ENCODE measurements at places on chromosomes 6 and 20. TPM values are rescaled to one million over a fixed set of nuclear protein-coding genes. Genes with fewer than 3 reads are reported as not detected.

DNA sequence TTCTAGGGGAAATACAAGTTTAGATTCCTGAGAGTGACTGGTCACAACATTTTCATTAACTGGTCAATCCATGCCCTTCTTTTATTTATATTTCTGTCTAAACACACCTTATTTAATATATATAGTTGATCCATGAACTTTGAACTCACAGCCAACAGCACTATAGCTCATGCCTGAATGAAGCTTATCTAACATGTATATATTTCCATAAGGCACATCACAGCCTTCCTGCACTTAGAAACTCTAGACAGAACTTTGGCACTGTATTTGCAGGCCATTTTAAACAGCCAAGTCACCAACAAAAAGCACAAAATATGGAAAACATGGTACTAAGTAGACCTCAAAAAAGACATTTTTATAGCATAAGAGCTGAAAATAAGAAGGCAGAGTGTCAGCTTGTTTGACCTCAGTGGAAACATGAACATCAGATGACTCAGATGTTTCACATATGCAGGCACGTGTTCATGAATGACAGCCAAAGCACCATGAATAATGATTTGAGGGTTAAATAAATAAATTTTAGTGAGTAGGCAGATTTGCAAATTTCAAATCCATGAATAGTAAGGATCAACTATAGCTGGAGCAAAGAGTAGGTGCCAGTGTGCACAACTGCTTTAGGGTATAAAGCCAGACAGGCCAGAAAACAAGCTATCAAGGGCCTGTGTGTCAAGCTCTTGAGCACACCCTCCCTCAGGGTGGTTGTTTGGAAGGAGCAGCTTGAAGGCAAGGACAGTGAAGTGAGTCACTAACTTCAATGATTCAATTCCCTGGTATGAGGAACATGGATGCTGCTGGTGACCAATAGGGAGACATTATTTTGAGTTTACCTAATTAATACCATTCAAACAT, 88.9 kb upstream of the NT5E start:
- no peak overlapping the region for H3K4me3 ChIP-seq
- no peak overlapping the region for H3K27ac ChIP-seq
- DNase-seq: no peak
- H3K4me1 ChIP-seq: no peaks in the 10 kb centered on the region
- no peaks in the 10 kb centered on the region for H3K27me3 ChIP-seq
- H3K36me3 ChIP-seq: no peaks in the 10 kb centered on the region

- DNase-seq: no peak
- no peak overlapping the region for H3K27ac ChIP-seq
- H3K27me3 ChIP-seq: peaks cover 3% of the 10 kb centered on the region
- H3K4me3 ChIP-seq: no peak overlapping the region
- no peaks in the 10 kb centered on the region for H3K4me1 ChIP-seq
Observed at GRCh38 chr6:90846824-90847223, 260.0 kb upstream of the MAP3K7 start.

- H3K36me3 ChIP-seq: no peaks in the 10 kb centered on the region
- no peak overlapping the region for H3K4me3 ChIP-seq
- no peaks in the 10 kb centered on the region for H3K4me1 ChIP-seq
- H3K27ac ChIP-seq: no peak overlapping the region
- no peaks in the 10 kb centered on the region for H3K27me3 ChIP-seq
- no peak for DNase-seq
Observed at GRCh38 chr20:53059848-53060247, 87.7 kb downstream of the TSHZ2 start.

DNA sequence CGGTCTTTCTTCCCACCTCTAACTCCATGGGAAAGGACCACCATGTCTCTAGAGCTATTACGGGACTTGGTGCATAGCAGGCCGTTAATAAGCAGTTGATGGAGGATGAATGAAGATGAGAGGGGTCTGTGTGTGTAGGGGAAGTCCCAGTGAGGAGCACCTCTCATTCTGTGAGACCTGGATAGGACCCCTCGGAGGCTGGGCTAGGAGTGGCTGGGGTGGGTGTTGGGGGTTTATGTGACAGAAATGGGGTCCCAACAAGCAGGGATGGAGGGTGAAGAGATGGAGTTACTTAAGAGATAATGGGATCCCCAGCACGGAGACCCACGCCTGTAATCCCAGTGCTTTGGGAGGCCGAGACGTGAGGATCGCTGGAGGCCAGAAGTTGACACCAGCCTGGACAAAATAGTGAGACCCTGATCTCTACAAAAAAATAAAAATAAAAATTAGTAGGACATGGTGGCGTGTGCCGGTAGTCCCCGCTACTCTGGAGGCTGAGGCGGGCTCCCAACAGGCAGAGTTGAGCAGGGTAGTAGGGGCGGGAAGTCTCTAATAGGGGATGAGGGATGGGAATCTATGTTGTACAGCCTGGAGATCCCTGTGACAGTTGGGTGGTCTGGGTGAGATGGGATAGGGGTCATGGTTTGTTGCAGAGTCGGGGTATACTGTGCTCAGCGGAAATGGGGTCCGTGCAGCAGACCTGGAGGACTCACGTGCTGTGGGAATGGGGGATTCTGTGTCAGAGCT, 677 bp upstream of the ZNF341 start:
- no peak for DNase-seq
- H3K4me1 ChIP-seq: peaks cover 25% of the 10 kb centered on the region
- H3K36me3 ChIP-seq: peaks cover 9% of the 10 kb centered on the region
- H3K4me3 ChIP-seq: peak overlapping the region; percentile 87
- peak overlapping the region; percentile 90 for H3K27ac ChIP-seq
- H3K27me3 ChIP-seq: no peaks in the 10 kb centered on the region

GRCh38 chr6:148884461-148884860, 137.6 kb downstream of the UST start:
- peaks cover 4% of the 10 kb centered on the region for H3K36me3 ChIP-seq
- no peak overlapping the region for H3K27ac ChIP-seq
- no peak overlapping the region for H3K4me3 ChIP-seq

GRCh38 chr6:113697632-113698410, 159.3 kb upstream of the MARCKS start:
- DNase-seq: no peak
- H3K4me1 ChIP-seq: peaks cover 11% of the 10 kb centered on the region
- no peaks in the 10 kb centered on the region for H3K36me3 ChIP-seq
- H3K27me3 ChIP-seq: no peaks in the 10 kb centered on the region

- no peak for DNase-seq
- no peaks in the 10 kb centered on the region for H3K4me1 ChIP-seq
- H3K27me3 ChIP-seq: no peaks in the 10 kb centered on the region
- H3K27ac ChIP-seq: no peak overlapping the region
- no peaks in the 10 kb centered on the region for H3K36me3 ChIP-seq
Observed at GRCh38 chr6:17233531-17233930, 47.6 kb upstream of the RBM24 start.

GRCh38 chr20:53502820-53503219, 90.8 kb downstream of the ZNF217 start:
- DNase-seq: no peak
- peak overlapping the region; percentile 89 for H3K4me3 ChIP-seq
- H3K4me1 ChIP-seq: peaks cover 5% of the 10 kb centered on the region
- H3K36me3 ChIP-seq: peaks cover 6% of the 10 kb centered on the region
- no peak overlapping the region for H3K27ac ChIP-seq

- no peaks in the 10 kb centered on the region for H3K27me3 ChIP-seq
- H3K4me1 ChIP-seq: no peaks in the 10 kb centered on the region
- DNase-seq: no peak
- H3K36me3 ChIP-seq: no peaks in the 10 kb centered on the region
Observed at GRCh38 chr6:113662093-113662665, 195.0 kb upstream of the MARCKS start.

- H3K36me3 ChIP-seq: no peaks in the 10 kb centered on the region
- no peak for DNase-seq
Observed at GRCh38 chr6:99933129-99933528, 60.9 kb downstream of the MCHR2 start.

GRCh38 chr6:168021581-168021980, 24.1 kb downstream of the KIF25 start:
- H3K27me3 ChIP-seq: peaks cover 3% of the 10 kb centered on the region
- no peak overlapping the region for H3K4me3 ChIP-seq
- H3K4me1 ChIP-seq: no peaks in the 10 kb centered on the region
- DNase-seq: no peak
- no peak overlapping the region for H3K27ac ChIP-seq

DNA sequence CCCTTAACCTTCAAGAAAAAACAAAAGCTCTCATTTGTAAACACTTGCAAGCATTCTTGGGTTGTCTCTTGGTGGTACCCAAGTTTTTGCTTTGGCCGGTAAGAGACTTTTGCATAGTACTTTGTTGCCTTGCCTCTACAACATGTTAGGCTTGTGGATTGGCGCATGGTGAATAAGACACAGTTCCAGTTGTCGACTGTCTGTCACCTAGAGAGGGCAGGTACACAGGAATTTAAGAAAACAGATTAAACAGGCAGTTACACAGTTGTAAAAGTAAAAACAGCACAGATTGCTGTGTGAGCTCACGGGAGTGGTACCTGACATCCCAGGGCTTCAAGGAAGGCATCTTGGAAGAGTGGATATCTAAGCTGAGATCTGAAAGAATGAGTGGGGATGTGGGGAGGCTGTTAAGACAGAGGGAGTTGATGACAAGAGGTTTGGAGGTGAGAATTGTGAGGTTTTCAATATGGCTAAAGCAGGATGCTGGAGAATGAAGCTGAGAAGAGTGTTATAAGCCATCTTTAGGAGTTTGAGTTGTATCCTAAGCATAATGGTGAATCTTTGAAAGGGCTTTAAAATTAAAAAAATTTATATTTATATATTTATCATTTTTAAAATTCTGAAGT, 19.2 kb downstream of the UTRN start:
- no peak overlapping the region for H3K4me3 ChIP-seq
- no peaks in the 10 kb centered on the region for H3K27me3 ChIP-seq
- H3K4me1 ChIP-seq: peaks cover 17% of the 10 kb centered on the region
- DNase-seq: no peak
- H3K36me3 ChIP-seq: peaks cover 15% of the 10 kb centered on the region

GRCh38 chr6:89458704-89459103, 25.8 kb downstream of the ANKRD6 start:
- H3K4me3 ChIP-seq: no peak overlapping the region
- no peak overlapping the region for H3K27ac ChIP-seq
- no peaks in the 10 kb centered on the region for H3K36me3 ChIP-seq
- H3K4me1 ChIP-seq: no peaks in the 10 kb centered on the region
- no peak for DNase-seq

- no peak overlapping the region for H3K4me3 ChIP-seq
- H3K36me3 ChIP-seq: peaks cover 3% of the 10 kb centered on the region
- H3K27ac ChIP-seq: no peak overlapping the region
- H3K4me1 ChIP-seq: peaks cover 6% of the 10 kb centered on the region
- peaks cover 100% of the 10 kb centered on the region for H3K27me3 ChIP-seq
Observed at GRCh38 chr6:50714487-50715379, 1.4 kb downstream of the TFAP2D start.

- peaks cover 6% of the 10 kb centered on the region for H3K27me3 ChIP-seq
- no peak overlapping the region for H3K4me3 ChIP-seq
- DNase-seq: no peak
- peak overlapping the region; percentile 39 for H3K27ac ChIP-seq
Observed at GRCh38 chr20:48287021-48287494, 501.8 kb upstream of the SULF2 start.

GRCh38 chr20:51065615-51066014, 42.7 kb upstream of the KCNG1 start:
- peaks cover 8% of the 10 kb centered on the region for H3K27me3 ChIP-seq
- H3K4me3 ChIP-seq: no peak overlapping the region
- H3K27ac ChIP-seq: no peak overlapping the region

DNA sequence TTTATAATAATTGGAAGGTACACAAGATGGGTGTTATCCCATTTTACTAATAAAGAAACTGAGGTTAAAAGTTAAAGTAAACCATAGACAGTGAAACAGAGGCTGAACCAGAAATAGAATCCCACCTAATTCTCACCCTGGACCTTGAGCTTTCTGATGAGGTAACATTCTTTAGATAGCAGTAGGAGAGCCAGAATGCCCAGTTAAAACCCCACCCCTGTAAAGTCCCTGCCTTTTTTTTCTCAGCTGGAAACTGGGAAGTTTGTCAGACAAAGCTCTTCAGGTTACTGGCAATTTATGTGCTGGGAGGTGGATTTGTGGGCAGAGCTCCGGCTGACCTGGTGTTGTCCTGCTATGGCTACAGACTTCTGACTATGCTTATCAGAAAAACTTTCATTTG, 1.9 kb upstream of the MCHR2 start:
- no peak overlapping the region for H3K27ac ChIP-seq
- H3K4me1 ChIP-seq: peaks cover 15% of the 10 kb centered on the region
- DNase-seq: no peak
- H3K4me3 ChIP-seq: no peak overlapping the region

- H3K27ac ChIP-seq: no peak overlapping the region
- no peak for DNase-seq
- H3K36me3 ChIP-seq: no peaks in the 10 kb centered on the region
- no peaks in the 10 kb centered on the region for H3K4me1 ChIP-seq
- no peaks in the 10 kb centered on the region for H3K27me3 ChIP-seq
- H3K4me3 ChIP-seq: no peak overlapping the region
Observed at GRCh38 chr6:143018955-143019354, 41.7 kb upstream of the AIG1 start.

DNA sequence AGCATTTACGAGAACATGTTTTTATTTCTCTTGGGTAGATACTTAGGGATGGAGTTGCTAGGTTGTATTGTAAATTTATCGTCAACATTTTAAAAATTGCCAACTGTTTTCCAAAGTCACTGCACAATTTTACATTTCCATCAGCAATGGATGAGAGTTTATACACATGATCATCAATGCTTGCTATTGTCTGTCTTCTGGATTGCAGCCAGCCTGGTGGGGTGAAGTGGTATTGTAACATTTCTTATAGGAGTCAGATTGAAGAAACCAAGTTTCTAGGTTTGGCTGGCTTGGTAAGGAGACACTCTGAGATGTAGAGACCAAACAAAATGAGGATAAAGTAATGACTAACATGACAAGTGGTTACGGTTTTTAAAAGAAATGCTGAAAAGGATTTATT, 57.1 kb upstream of the HDDC2 start:
- no peak for DNase-seq
- peaks cover 68% of the 10 kb centered on the region for H3K27me3 ChIP-seq
- no peaks in the 10 kb centered on the region for H3K36me3 ChIP-seq
- no peak overlapping the region for H3K27ac ChIP-seq
- peaks cover 48% of the 10 kb centered on the region for H3K4me1 ChIP-seq

The OR12D3 gene
- not detected for total RNA-seq

The CST5 gene
- total RNA-seq: not detected

The RAB44 gene
- not detected for total RNA-seq

The SLC39A7 gene
- total RNA-seq: 95.7 TPM

The LCA5 gene
- total RNA-seq: 4.7 TPM
